ENCODE measurements at places on chromosomes 12 and 14.

- no peak for DNase-seq
Measured at GRCh38 chr14:72679536-72680151, 214.3 kb downstream of the DPF3 start.

DNA sequence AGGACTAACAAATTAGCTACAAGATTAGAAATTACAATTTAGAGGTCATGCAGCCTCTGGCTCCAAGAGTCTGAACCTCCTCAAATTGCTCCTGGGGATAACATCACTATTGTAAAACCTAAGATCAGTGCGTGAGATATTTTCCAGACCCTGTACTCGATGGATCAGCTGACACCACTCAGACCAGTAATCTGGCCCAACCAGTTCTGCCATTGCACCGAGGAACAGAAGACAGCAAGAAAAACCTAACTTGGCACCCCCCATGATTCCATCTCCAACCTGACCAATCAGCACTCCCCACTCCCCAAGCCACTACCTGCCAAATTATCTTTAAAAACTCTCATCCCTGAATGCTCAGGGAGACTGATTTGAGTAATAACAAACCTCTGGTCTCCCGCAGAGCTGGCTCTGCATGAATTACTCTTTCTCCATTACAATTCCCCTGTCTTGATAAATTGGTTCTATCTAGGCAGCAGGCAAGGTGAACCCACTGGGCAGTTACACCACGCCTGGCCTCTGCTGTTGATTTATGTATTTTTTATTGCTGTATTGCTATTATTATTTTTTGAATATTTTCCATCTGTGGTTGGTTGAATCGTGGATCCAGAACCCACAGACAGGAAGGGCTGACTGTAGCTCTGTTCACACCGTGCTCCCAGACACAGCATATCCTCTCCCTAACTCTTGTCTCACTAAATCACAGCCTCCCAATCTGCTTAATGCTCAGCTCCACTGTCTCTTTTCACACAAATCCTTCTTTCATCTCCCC is 9.2 kb downstream of the HEBP1 start:
- no peak for DNase-seq

- no peak for DNase-seq
Measured at GRCh38 chr12:118980407-118981014, 830 bp upstream of the SRRM4 start.

DNA sequence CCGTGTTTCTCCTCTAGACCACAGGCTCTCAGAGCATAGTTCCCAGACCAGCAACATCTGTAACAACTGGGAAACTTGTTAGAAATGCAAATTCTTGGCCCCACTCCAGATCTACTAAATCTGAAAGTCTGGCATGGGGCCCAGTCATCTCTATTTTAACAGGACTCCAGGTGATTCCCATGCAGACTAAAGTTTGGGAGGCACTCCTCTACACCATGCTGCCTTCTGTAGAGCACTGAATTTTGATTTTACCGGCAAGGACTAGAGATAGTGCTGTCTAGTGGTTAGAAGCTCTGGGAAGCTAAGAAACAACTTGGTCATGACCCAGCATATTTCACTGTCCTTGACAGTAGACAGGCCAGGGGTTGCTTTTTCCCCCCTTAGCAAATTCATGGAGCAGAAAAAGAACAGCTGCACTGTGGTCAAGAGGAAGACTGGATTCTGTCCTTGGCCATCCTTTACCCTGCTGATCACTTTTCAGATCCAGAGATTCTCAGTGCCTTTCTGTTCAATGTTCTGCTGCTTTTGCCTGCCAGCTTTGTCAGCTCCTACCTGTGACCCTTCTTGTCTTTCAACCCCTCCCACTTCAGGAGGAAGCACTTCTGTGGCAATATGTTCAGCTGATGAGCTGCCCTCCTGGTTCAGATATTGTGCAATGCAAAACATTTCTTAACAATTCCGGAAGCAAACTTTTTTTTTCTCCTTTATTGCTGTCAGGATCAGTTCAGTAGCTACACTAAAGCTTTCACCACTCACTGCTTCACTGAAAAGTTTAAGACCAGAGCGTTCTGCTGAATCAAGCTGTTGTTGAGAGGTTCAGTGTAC is 133.8 kb upstream of the NUDT4 start:
- no peak for DNase-seq

- no peak for DNase-seq
Measured at GRCh38 chr14:104680806-104681688, 8.4 kb upstream of the INF2 start.

- no peak for DNase-seq
Measured at GRCh38 chr12:30457621-30458289, 237.9 kb downstream of the IPO8 start.

GRCh38 chr14:54673193-54674045 is 106.5 kb downstream of the SAMD4A start:
- no peak for DNase-seq

- no peak for DNase-seq
Measured at GRCh38 chr14:94470311-94470710, 5.7 kb downstream of the SERPINA9 start.

Data from stimulated activated CD4-positive, alpha-beta T cell treated with anti-CD3 and anti-CD28 coated beads, Interleukin-4, amount 100 ng/mL, for 48 hours (primary cell).